ENCODE measurements at places on chromosomes 16 and 17.
A peak's percentile ranks its signal among the peaks of the same experiment; 100 is the strongest.

- no peak for DNase-seq
Observed at GRCh38 chr17:1241929-1242328, 28.3 kb upstream of the BHLHA9 start.

DNA sequence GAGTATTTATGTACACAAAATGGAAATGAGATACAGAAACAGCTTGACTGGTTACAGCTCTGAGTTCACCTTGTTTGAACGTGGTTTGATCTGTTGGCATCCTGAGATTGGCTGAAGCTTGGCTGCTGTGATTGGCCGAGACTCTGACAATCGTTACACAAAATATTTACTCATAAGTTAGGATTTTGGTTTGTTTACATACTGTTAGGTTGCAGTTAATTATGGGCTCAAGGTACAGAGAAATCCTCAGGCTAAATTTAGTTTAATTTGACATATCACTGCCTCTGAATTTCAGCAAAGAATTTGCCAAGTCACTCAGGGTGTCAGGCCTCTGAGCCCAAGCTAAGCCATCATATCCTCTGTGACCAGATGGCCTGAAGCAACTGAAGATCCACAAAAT is 227.3 kb downstream of the COPRS start:
- no peak for DNase-seq

DNA sequence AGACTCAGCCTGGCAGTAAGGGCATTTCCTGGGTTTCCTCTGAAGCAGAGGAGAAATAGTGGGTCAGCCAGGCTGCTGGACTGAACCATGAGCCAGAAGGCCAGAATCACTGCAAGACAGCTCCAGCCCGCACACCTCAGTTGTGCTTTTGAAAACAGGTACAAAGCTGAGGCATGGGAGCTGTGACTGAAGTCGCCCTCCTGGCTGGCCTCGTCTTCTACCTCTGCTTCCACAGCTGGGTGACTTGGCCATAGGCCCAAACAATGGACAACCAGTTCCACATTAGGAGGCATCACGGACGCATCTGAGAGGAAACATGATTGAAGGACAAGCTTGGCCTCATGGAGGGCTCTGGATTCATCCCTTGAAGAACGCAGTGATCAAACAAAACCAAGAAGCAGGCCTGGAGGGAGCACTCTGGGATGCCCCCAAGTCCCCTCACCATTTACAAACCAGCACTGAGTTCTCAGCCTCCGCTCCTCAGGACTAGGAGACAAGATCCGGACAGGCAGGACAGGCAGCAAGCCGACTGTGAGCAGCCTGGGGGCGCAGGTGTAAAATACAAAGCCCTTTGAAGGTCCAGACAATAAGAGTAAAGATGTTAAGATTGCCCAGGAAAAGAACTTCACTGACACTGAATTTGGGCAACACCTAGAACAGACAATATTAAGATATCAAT is 68.7 kb downstream of the N4BP1 start:
- no peak for DNase-seq

GRCh38 chr17:356671-357434 is 4.2 kb upstream of the RPH3AL start:
- DNase-seq, result no peak

GRCh38 chr16:57997176-57997527 is 3.3 kb downstream of the ZNF319 start:
- DNase-seq, result no peak

DNA sequence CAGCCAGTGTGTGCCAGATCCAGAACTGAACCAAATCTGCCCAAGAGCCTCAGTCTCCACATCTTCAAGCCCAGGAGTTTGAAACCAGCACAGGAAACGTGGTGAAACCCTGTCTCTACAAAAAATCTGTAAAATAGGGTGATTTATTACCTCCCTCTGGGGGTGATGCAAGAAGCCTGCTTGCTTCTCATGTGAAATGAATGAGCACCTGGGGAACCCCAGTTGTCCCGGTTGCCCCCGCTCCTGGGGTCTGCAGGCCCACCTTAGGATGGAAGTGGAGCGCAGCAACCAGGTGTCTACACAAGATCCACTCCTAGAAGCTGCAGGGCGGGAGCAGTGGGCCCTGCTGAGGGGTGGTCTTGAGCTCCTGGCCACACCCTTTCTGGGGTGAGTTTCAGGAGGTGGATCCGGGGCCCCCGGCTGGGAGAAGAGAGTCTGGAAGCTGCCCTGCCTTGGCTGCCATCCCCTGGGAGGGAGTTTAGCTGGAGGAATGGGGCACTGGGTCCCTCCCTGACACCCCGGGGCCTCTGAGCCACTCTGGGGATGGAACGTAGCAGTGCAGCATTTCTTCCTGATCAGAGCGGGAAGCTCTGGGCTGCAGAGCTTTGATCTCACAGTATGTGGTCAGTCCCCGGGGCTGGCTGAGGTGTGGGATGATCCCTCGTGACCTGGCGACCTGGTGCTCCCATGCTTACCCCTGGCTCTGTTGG is 117.8 kb downstream of the RAB11FIP4 start:
- no peak for DNase-seq

GRCh38 chr16:74898659-74899058 is 86.3 kb downstream of the WDR59 start:
- no peak for DNase-seq

GRCh38 chr17:19254651-19255050 is 17.5 kb downstream of the EPN2 start:
- no peak for DNase-seq

- DNase-seq, result peak; percentile 31
Observed at GRCh38 chr17:80663781-80664206, 119.2 kb downstream of the RPTOR start.

DNA sequence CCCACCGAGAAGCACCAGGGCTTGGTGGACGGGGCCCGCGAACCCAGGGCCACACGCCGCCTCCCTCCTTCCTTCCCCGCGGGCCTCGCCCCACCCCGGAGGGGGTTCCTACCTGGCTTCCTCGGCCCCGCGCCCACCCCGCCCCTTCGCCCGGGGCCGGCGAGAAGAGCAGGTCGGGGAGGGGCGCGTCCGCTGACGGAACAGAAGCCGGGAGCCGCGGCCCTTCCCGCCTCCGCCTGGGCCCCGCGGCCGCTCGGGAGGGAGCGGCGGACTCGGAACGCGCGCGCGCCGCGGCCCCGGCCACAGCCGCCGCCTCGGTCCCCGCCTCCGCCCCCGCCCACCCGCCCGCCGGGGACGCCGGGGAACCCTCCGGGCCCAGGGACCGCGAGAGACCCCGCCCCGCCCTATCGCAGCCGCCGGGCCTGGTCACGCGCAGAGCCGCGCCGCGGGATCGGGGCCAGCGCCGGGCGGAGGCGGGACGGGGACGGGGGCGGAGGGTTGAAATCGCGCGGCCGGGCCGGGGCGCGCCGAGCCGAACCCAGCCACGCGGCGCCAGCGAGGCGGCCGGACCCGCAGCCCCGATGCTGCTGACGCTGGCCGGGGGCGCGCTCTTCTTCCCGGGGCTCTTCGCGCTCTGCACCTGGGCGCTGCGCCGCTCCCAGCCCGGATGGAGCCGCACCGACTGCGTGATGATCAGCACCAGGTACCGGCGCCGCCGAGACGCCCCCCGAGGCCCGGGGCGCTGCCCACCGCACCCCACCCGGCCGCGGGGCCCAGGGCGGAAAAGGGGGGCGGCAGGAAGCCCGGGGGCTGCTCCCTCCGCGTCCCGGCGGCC is at the start of gene TLCD3A:
Gene TLCD3A, plus strand, starts transcription at position 530 of the 835 bp plus-strand sequence. Its CDS starts 52 bp downstream, at position 582.
- no peak for DNase-seq

GRCh38 chr17:63361182-63361581 is 84.9 kb downstream of the CYB561 start:
- DNase-seq, result no peak

- no peak for DNase-seq
Observed at GRCh38 chr16:29114574-29114973, 129.7 kb downstream of the LAT start.

- DNase-seq, result no peak
Observed at GRCh38 chr16:55508271-55508921, 476 bp upstream of the LPCAT2 start.

DNA sequence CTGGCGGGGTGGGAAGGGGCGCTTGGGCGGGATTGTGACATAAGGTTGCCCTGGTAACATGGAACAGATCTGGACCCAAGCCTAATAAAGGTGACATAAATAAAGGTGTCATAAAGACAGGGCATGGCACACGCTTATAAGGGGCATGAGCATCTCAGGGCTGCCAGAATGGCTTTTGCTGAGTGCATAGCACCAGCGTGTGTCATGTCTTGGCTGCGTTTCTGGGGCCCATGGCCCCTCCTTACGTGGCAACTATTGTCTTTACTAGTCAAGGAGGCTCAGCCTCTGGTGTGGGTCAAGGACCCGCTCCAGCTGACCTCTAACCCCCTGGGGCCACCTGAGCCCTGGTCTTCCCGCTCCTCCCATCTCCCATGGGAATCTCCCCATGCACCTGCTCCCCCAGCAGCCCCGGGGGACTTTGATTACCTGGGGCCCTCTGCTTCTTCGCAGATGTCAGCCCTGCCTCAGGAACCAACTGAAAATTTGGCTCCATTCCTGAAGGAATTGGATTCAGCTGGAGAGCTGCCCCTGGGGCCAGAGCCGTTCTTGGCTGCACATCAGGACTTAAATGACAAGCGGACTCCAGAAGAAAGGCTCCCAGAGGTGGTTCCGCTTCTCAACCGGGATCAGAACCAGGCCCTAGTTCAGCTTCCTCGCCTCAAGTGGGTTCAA is 13.9 kb downstream of the LRRC37B start:
- no peak for DNase-seq

GRCh38 chr17:80065478-80066170 is 29.2 kb downstream of the CCDC40 start:
- DNase-seq, result no peak

GRCh38 chr16:2121853-2122252 is 13.8 kb downstream of the PKD1 start:
- DNase-seq, result no peak

DNA sequence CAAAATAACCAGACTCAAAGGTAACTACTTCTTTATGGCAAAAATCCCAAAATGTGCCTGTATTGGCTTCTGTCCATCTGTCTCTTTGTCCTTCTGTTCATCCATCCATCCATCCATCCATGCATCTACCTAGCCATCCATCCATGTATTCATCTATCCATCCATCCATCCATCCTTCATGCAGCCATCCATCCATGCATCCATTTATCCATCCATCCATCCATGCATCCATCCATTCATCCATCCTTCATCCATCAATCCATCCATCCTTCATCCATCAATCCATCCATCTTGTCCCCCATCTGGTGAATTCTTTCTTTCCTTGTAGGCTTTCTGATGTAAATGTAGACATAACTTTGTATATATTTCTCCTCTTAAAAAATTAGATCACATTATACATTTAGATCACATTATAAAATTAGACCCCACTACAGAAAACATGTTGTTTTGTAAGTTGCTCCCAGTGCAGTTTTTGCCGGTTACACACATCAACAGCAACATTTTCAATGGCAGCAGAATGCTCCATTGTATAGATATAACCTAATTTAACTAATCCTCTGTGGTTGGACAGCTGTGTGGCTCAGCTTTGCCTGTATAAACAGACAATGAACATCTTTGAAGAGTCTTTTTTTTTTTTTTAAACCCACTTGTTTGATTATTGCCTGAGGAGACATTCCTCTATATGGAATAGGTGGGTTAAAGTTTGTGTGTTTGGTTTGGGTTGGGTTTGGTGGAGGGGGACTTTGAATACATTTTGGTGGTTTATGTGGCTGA is 72.0 kb downstream of the MSI2 start:
- DNase-seq, result no peak

DNA sequence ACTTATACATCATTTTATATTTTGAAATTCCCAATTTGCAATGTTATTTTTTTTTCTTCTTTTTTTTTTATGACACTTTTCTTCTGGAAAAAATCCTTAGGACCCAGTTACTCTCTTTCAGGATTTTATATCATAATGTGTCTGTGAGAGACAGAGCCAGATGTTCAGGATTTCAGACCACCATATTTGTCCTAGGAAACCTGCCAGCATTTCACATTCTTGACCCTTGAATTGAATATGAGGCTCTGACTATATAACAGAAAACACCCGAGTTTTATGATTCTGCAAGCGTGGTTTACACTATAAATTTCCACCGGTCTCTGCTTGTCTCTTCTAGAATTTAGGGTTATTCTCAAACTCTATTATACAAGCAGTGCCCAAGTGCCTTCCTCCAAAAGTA is 621.0 kb downstream of the WWOX start:
- DNase-seq, result no peak

DNA sequence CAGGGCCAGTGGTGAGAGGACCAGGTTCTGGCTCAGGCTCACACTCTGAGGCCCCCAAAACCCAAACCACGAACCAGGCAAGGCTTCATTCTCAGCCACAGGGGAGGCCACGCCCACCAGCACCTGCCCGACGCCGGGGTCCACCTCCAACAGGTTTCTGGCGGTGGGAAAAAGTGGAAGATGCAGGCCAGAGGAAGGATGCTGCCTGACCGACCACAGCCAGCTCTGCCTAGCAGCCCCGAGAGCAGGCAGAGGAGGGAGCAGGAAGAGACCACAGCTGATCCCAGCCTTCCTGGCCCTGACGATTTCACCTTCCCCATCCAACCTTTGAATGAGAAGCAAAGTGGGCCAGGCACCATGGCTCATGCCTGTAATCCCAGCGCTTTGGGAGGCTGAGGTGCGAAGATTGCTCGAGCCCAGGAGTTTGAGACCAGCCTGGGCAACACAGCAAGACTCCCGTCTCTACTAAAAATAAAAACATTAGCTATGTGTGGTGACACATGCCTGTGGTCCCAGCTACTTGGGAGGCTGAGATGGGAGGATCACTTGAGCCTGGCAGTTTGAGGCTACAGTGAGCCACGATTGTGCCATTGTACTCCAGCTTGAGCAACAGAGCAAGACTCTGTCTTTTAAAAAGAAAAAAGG is 30.7 kb upstream of the SLC38A10 start:
- no peak for DNase-seq

DNA sequence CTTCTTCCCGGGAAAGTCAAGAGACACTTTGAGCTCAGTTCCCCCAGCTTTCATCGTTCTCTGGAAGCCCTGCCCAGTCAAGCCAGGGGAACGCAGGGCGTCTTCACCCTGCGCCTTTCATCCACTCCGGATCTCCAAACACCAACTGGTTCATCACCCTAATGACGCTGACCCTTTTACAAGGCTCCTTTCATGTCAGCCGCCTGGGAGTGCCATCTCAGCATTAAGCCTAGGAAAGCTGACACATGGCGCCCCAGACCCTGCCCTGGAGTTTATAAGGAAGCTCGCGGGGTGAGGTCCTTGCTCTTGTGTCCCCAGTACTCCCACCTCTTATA is 594 bp upstream of the DNAJC7 start:
- DNase-seq, result no peak

DNA sequence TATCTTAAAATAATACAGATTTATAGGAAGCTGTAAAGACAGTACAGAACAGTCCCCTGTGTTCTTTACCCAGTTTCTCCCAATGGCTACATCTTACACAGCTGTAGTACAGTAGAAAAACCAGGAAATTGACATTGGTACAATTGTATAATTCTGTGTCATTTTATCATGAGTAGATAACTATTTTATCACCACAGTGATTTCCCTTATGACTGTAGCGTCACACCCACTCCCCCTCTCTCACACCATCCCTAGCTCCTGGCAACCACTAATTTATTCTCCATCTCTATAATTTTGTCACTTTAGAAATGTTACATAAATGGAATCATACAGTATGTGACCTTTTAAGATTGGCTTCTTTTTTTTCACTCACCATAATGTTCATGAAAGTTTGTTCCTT is 30.9 kb downstream of the CLTC start:
- DNase-seq, result no peak
